ENCODE measurements at places on chromosomes 3 and 15. TPM values are rescaled to one million over a fixed set of nuclear protein-coding genes. Genes with fewer than 3 reads are reported as not detected.

STARD9 gene
- total RNA-seq, result 35.4 TPM

SLC9C1 gene
- 0.85 TPM for total RNA-seq

CPEB1 gene
- total RNA-seq, result not detected

GABPB1 gene
- 110 TPM for total RNA-seq

KNL1 gene
- 7.5 TPM for total RNA-seq

SLC25A26 gene
- 20.8 TPM for total RNA-seq

MOBP gene
- not detected for total RNA-seq

ALPK3 gene
- 38.8 TPM for total RNA-seq

TMEM212 gene
- not detected for total RNA-seq

DNA sequence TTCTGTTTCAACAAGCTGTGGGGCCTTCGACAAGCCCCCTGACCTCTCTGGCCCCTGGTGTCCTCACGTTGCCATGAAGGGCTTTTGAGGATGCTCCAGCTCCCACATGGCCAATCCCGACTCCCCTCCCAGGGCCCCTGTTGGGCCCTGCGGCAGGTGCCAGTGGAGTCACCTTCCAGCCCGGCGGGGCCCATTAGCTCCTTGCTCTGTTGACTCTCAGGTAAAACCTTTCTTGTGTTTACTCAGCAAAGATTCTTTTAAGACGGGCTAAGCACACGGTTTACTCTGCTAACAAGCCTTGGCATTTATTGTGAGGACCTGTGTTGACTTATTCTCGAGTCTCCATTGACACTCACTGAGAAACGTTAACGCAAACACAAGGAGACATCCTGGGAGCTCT lies 15.0 kb downstream of the RPLP1 start:
- no peak for DNase-seq

DNA sequence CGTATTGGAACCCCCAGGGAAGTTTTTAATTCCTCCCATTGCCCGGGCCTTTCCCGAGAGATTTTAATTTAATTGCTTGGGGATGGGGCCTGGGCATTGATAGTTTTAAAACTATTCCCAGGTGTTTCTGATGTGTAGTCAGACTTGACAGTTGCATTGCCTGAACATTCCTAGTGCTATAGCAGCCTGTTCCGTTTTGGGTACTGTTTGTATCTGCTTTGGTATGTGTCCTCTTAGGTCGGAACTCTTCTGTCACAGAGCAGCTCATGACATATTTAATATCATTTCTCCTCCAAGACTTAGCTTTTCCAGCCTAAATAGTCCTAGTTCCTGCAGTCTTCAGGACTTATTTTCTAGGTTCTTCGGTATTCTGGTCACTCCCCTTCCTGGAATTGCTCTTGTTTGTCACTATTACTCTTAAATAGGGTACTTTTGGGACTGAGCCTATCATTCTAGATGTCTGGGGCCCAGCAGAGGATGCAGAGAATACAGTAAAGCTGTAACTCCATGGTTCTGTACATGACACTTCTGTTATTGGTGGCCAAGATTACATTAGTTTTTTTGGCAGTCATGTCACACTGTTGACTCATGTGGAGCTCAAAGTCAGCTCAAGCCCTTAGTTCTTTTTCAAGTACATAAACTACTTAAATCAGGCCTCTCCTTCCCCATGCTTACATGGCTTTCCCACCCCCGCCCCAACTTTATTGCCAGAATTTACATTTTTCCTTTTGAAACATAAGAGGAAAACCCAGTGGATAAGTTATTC lies 81.5 kb downstream of the BBX start:
- no peak for DNase-seq

DNA sequence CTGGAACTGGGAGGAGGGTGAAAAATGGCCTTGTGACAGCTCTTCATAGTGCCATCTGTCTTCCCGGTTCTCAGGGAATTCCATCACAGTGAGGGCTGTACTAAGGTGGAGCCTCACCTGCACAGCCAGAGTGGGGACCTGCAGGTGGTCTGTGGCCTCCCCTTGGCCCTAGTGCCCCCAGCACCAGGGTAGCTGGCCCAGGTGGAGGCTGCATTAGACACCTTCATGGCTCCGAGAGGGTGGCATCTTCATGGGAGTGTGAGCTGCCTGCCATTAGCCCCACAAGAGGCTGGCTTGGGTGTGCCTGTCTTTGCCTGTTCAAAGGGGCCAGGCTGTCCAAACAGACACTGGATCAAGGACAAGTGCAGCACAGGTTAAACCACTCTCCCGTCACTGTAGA lies 95.5 kb upstream of the PRR23E start:
- DNase-seq, result no peak

DNA sequence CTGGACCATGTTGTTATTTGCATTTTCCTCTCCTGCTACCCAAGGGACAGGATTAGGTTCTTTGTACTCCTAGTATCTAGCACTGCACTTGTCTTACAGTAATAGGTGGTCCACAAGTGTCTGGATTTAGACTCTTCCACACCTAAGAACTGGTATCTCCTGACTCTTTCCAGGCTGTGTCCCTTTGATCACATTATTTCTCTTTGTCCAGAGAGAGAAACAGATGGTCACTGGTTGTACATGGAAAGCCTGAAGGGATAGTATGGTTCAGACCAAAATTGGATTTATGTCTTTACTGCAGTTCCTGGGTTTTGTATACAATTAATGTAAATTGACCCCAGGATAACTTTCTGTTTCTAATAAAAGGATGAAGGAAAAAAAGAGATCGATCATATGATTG lies 64.0 kb downstream of the PDE8A start:
- DNase-seq, result no peak

DNA sequence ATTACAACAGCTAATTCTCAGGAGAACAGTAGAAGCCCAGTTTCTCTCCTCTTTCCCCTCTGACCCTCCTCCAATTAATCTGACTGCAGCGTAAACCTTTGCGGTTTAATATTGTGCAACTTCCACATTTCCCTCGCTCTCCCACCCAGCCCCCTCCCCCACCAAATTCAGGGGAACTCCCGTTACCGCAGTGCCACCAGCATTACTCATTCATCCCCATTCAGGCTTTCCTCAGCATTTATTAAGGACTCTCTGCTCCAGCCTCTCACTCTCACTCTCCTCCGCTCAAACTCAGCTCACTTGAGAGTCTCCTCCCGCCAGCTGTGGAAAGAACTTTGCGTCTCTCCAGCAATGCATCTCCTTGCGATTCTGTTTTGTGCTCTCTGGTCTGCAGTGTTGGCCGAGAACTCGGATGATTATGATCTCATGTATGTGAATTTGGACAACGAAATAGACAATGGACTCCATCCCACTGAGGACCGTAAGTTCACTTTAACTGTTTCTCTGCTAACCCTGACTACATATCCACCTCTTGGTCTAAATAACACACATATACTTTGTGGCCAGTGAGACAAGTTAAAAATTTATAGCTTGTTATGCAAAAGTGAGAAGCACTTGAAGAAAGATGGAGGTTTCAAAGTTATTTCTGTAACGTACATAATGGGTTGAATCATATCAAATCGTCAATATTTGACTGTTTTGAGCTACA lies at the start of gene PTX3:
TSS of gene PTX3 (plus strand) at position 268 of the 709 bp plus-strand sequence. CDS start at position 352, 84 bp downstream.
- peak; percentile 82 for DNase-seq

GRCh38 chr15:31499236-31499952 lies 172.8 kb downstream of the KLF13 start:
- DNase-seq, result no peak

DNA sequence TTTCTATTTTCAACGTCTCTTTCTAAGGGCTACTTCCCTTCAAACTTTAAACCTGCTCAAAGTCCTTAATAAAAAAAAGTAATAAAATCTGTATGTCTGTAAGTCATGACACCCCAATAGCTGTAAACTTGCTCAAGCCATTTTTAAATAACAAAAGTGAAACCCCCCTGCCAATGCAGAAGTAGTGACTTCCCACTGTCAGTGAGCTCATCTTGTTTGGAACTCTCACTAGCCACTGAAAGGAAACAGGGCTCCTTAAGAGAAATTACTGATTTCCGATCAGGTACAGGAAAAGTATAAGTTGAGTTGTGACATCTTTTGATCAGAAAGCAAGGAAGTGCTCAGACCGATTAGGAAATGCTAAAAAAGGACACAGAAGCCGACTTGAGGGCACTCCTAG lies 27.6 kb upstream of the GPR171 start:
- peak; percentile 16 for DNase-seq

DNA sequence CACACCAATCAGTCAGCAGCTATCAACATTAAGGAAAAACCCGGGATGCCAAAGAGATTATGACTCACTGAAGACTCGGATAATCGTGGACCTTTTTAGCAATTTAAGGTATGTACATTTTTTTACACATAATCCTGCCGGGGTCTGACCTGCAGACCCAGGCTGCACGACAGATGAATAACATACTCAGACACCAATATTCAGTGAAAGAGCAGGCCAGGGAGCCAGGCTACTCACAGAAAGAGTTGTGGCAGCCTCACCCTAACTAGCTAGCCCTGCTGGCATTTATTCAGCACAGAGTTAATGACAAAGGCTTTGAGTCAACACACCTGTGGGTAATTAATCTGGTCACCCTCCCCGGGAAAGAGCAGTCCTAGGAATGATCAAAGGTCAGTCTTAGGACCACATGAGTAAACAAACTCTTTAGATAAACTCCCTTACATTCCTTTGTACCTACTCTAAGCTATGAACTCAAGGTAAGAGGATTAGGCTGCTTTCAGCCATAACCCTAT lies 727.5 kb downstream of the TBL1XR1 start:
- DNase-seq, result no peak

GRCh38 chr15:60328852-60329443 lies 68.8 kb downstream of the ANXA2 start:
- peak; percentile 69 for DNase-seq

GRCh38 chr15:64507845-64508244 lies 47.5 kb downstream of the ZNF609 start:
- DNase-seq, result no peak

GRCh38 chr3:157393113-157393512 lies 43.5 kb upstream of the PTX3 start:
- DNase-seq, result no peak

- DNase-seq, result no peak
Observed at GRCh38 chr15:69530991-69531664, 78.5 kb downstream of the RPLP1 start.
